ENCODE measurements at places on chromosomes 2 and 18. TPM values are rescaled to one million over a fixed set of nuclear protein-coding genes. Genes with fewer than 3 reads are reported as not detected.

The DPYSL5 gene
- polyA plus RNA-seq, result 22.3 TPM

The GBX2 gene
- 0.90 TPM for polyA plus RNA-seq

The SLC39A6 gene
- polyA plus RNA-seq, result 38.1 TPM

The OTOS gene
- polyA plus RNA-seq, result 1.2 TPM

The CAPN14 gene
- 0.36 TPM for polyA plus RNA-seq

The IL1RL2 gene
- polyA plus RNA-seq, result 0.38 TPM

The IL37 gene
- not detected for polyA plus RNA-seq

The ERFE gene
- polyA plus RNA-seq, result 31.0 TPM

The TDRD15 gene
- polyA plus RNA-seq, result 4.1 TPM

The DNAH7 gene
- 25.8 TPM for polyA plus RNA-seq

The CACNB4 gene
- polyA plus RNA-seq, result 7.8 TPM

The CD207 gene
- polyA plus RNA-seq, result 1.5 TPM

The SULT1C2 gene
- polyA plus RNA-seq, result 1.3 TPM

The CHCHD5 gene
- 98.9 TPM for polyA plus RNA-seq

The RTP5 gene
- polyA plus RNA-seq, result 0.13 TPM

The FOXD4L1 gene
- not detected for polyA plus RNA-seq

The AKAIN1 gene
- polyA plus RNA-seq, result not detected

The TBR1 gene
- 0.92 TPM for polyA plus RNA-seq

The CXXC1 gene
- polyA plus RNA-seq, result 73.4 TPM

The PDK1 gene
- polyA plus RNA-seq, result 28.7 TPM
